Fibroblast of villous mesenchyme (primary cell): ENCODE measurements at places on chromosomes 3 and 15. TPM values are rescaled to one million over a fixed set of nuclear protein-coding genes. Genes with fewer than 3 reads are reported as not detected.

LINGO1 gene
- total RNA-seq = not detected in 2 replicates

GOLGA8H gene
- total RNA-seq = under 0.01 TPM in 1 of 2 replicates, not detected in the other

GPR171 gene
- not detected in 2 replicates for total RNA-seq

SYNPR gene
- total RNA-seq = not detected in 2 replicates

LRRC34 gene
- total RNA-seq = 3.5 and 4.3 TPM in 2 replicates

CHRFAM7A gene
- total RNA-seq = under 0.01 and 0.86 TPM in 2 replicates

LRRC3B gene
- not detected in 2 replicates for total RNA-seq

FGD5 gene
- total RNA-seq = under 0.01 TPM in 1 of 2 replicates, not detected in the other

RSL24D1 gene
- total RNA-seq = 82.1 and 84.2 TPM in 2 replicates

CACNA2D3 gene
- 3.2 and 4.3 TPM in 2 replicates for total RNA-seq

GPR62 gene
- total RNA-seq = under 0.01 TPM in 1 of 2 replicates, not detected in the other

CRABP1 gene
- not detected in 2 replicates for total RNA-seq

LYZL4 gene
- total RNA-seq = not detected in 2 replicates

PBRM1 gene
- total RNA-seq = 74.3 and 87.6 TPM in 2 replicates

RTP4 gene
- 2.6 and 3.9 TPM in 2 replicates for total RNA-seq

LAMB2 gene
- total RNA-seq = 369 and 378 TPM in 2 replicates

IGDCC3 gene
- under 0.01 TPM in 2 replicates for total RNA-seq

CYP1A2 gene
- not detected in 2 replicates for total RNA-seq

CD96 gene
- total RNA-seq = 0.32 TPM in 1 of 2 replicates, not detected in the other

ZNF80 gene
- total RNA-seq = under 0.01 TPM in 1 of 2 replicates, not detected in the other

POPDC2 gene
- total RNA-seq = 1.3 TPM in 2 replicates

PFN2 gene
- total RNA-seq = 137 and 196 TPM in 2 replicates

CCDC80 gene
- total RNA-seq = 158 and 180 TPM in 2 replicates

FBXW12 gene
- total RNA-seq = not detected in 2 replicates

TTBK2 gene
- total RNA-seq = 10.0 and 17.3 TPM in 2 replicates
